GF-D8 (cell line): ENCODE measurements at places on chromosomes 13 and 19.
A peak's percentile ranks its signal among the peaks of the same experiment; 100 is the strongest.

- DNase-seq: no peak
These were observed 7.2 kb downstream of the ATP8A2 start for GRCh38 chr13:25379011-25379410.

DNA sequence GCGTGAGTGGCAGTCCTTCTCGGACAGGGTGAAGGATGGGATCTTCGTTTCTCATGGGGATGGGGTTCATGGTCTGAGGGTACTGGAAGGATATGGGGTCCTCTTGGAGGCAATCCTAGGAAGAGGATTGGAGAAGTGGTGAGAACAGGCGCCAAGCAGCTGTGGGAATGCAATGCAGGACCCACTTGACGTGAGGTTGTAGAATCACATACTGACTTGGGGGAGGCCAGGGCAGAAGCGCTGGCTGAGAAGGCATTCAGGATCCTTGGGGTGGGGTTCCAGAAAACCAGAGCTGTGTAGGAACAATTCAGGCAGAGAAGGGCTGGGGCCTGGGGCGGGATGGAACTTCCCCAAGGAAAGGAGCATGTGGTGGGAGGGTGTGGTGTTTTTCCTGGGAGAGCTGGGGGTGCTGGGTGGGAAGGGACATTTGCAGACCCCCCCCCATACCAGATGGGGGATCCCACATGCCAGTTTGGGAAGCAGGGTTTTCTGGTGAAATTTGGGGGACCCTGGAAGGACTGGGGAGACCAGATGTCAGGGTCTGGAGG, 852 bp downstream of the KLK1 start:
- DNase-seq: no peak

GRCh38 chr13:75258159-75258782, 223.7 kb downstream of the TBC1D4 start:
- DNase-seq: peak; percentile 17

GRCh38 chr19:21430675-21431074, 33.7 kb downstream of the ZNF493 start:
- no peak for DNase-seq

- no peak for DNase-seq
These were observed 19.4 kb upstream of the PSG2 start for GRCh38 chr19:43101950-43102349.

DNA sequence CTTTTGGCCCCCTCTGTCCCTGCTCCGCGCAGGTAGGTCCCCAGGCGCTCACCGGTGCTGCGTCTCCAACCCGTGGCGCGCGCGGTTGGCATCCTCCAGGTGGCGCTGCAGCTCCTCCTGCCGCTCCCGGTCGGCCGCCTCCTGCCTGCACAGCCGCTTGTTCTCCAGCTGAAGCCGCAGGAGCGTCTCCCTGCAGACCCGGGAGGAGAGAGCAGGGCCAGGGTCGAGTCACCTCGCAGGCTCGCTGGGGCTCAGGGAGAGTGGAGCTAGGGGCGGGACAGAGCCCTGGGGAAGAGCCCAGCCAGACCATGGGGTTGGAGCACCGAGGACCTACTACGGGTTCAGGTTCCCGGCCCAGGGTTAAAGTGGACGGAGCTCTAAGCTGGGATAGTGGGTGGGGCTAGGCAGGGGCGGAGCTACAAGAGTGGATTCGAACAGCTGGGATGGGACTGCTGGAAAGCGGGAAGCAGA, 9.3 kb downstream of the HOOK2 start:
- peak; percentile 35 for DNase-seq

DNA sequence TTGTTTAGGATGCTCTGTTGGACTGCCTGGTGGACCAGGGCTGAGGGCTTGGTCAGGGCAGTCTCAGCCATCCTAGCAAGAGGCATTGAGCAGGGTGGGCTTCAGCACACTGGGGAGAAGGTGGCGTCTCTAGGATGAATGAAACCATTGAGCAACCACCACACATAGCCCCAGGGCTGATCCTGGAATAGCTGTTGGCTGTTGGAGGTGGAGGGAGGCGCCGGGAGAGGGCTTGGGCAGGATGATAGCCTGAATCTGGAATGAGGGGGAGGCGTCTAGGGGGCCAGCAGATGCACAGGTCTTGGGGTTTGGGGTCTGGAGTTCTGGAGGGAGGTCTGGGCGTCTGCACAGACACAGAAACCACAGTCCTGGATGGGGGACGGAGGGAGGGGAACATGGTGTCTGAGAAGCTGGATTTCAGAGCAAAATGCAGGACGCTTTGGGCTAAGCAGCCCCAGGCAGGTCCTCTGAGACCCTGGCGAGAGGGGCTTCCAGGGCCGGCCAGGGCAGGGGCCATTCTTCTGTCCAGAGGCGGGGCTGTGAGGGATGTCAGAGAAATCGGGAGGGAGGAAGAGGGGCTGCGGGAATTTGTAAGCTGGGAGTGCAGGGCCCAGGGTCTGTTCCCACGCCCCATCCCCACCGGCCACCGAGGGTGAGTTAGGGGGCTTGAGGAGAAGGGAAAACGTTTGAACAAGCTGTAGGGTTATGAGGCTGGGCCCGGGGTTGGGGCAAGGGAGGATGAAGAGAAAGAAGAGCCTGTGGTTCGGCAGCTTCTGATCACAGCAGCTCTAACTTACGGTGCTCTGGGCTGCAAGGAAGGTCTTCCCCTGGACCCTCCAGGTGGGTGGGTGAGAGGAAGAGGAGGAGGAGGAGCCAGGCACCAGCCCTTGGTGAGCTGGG, 5.2 kb downstream of the TRAPPC5 start:
- no peak for DNase-seq

DNA sequence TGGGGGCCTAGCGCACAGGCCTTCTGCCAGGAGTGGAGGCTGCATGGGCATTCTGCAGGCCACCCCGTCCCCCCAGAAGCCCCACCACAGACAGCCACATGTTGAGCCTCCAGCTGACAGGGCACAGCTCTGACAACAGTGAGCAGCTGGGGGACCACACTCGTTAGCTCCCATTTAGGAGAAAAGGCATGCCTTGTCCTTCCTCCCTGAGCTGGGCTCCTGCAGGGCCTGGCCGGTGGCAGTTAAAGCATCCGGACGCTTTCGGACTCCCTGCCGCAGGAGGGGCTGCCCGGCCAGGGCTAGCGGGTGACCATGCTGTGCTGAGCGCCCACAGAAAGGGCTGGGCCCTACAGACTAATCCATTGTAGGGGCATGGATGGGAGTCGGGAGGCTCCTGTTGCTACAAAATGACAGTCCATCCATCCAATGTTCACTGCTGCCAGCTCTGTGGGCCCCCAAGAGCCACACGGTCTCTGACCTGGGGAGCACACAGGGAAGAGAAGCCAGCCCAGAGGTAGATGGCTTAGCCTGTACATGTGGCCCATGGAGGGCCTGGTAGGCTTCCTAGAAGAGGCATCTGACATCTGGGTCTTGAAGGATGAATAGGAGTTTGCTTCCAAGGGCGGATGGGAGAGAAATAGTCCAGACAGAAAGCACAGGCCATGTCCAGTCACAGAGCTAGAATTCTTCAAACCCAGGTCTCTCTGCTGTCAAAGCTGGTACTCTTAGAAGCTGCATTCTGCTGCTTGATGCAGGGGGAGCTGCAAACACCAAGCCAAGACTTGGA, 116.5 kb upstream of the VSTM2B start:
- DNase-seq: no peak

DNA sequence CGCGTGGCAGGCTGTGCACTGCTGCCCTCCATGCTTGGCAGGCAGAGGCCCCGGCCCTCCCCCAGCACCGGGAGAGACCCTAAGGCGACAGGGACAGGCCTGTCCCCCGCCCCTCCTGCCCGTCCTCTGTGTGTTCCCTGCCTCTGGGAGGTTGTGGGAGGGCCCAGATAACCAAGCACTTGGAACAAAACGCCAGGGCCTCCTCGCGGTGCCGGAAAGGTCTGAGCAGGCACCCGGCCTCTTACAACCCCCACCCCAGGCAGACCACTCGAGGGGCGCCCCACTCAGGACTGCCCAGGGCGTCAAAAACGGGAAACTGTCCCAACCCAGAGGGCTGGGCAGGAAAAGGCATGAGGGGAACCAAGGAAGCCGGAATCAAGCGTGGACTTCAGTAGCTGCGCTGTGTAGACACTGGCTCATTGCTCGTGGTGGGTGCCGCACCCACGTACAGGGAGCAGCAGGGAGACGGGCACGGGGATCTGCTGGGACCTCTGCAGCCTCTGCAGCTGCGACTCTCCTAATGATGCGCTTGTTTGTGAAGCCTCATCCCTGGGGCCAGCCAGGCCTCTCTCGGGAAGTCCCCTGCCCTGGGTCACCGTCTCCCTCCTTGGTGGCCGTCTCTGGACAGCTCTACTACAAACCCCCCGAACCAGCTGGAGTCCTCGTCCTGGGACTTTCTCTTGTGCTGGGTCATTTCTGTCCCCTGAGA, 20.0 kb downstream of the GNA11 start:
- no peak for DNase-seq

DNA sequence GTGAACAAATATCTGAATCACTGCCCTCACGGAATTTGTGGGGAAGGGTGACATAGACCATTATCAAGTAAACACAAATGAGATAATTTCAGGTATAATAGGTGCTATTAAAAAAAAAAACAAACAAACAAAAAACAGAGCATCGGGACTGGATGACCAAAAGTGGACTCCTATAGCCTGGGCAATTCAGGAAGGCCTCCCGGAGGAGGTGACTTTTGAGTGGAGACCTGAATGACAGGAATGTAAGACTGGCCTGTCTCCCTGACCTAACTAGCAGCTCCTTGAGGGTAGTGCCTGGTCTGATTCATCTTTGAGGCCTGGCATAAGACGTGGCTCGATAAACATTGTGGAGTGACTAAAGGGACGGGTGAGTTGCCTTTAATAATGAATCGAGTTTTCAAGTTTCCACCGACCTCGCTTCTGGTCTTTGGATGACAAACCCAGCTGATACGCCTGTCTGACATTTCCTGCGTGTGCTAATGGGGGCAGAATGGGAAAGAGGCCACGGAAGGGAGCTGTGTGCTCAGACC, 6.8 kb downstream of the KLK10 start:
- no peak for DNase-seq

GRCh38 chr13:110123041-110123809, 183.7 kb downstream of the COL4A1 start:
- no peak for DNase-seq

DNA sequence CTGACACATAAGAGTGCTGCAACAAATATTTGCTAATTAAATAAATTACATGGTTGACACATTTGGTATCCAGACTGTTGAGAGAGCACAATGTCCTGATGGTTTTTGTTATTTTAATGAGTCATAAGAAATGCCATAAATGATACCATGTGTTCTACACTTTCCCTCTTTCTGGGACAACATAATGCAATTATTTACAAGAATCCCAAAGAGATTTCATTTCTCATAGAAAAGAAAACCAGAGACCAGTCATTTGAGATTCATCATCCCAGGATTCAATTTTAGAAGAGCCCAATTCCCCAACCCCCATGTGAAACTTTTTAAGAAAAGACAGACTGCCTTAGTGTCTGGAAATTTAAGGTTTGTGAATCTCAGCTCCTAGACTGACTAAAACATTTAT, 399.6 kb downstream of the DCT start:
- DNase-seq: no peak

DNA sequence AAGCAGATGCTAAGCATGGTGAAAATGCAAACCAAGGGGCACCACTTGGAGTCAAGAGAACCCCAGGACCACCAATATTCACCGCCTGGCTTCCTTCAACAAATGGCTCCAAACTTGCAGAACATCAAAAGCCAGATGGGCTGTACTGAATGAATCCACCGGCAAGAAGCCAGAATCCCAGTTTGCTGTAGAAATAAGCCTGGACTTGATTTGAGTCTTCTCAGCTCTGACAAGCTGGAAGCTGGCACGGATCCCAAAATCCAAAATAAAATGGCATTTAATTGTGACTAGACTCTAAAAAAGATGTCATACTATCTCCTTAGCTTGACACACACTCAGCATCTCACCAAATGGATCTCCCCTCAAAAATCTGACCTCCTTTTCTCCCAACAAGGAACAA, 11.9 kb downstream of the EFNB2 start:
- no peak for DNase-seq

DNA sequence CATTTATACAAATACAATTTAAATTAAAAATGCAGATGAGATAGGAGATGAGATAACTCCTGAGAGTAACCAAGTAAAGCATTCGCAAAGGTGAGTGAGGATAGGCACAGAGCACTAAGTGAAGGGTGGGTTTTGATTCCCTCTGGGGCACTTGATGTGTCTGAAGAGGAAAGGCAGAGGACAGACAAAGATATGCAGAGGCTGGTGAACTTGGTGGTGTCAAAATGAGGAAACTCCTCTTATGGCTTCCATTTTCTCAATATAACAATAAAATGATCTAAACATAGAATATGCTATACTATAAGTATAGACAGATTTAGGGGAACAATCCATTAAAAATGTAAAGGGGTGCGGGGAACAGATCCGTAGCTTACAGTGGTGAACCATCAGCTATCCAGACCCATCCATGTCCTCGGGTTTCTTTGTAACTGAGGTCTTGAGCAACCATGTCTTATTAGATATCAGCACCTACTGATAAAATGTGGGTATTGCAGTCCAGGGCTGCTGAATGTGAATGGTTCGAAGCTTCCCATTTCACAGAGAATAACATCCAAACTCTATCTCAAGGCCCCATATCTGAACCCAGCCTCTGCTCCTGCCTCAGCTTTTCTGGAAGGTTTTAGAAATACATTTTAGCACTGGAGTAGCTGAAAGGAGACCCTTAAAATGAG, 73.9 kb upstream of the SLC10A2 start:
- no peak for DNase-seq

DNA sequence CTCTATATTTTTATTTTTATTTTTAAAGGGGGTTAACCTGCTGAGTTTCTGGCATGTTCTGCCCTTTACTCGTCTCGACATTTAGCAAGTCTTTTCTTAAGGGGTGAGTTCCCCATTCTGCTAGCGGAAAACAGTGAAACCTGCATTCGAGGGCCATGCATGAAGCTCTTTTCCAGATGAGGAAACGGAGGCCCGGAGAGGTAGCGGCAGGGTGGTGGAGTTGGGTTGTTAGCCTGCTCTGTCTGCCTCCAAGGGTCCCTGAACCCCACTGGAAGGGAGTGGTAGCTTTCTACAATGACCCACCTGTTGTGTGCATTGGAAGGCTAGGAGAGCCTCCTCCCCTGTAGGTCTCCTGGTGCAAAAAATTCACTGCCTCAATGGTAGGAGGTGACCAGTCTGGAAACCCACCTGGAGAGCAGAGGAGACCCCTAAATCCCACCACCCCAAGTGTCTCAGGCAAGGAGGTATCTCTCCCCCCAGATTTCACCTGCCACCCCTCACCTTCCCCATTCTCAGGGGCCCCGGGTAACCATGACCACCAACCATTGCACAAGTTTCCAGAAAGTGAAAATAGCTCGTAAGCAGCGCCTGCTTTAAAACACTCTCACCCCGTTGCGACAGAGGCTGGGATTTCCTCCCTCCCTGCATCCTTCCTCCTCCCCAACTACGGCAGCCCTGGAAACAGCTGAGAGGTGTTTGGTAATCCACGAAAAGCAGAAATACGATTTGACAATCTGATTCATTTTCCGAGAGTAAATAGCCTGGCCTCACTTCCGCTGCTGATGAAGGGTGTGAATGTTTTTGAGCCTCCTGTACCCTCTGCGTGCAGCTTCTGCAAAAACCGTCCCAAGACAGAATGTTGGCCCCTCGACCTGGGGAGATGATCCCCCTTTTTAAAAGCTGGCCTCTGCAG, 3.5 kb downstream of the KLF2 start:
- peak; percentile 97 for DNase-seq

DNA sequence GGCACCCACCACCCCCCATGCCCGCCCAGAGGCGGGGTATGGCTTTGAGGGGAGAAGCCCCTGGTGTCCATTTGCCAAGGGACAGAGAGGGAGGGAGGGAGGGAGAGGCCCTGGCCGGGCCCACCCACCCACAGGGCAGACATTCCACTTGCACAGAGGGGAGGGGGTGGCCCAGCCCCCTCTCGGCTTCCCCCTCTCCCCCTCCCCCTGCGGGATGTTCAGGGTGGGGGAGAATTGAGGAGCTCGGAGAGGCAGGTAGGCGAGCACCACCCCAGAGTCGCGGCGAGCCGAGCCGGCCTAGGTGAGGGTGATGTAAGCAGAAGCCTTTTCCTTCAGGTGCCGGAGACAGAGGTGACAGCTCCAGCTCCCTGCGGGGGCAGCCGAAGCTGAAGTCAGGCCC, 12.3 kb downstream of the DPF1 start:
- DNase-seq: no peak
